ENCODE measurements at places on chromosomes 2 and 18.

- peak; percentile 93 for DNase-seq
Measured at GRCh38 chr18:9737472-9738121, 29.5 kb downstream of the RAB31 start.

GRCh38 chr2:10475221-10475722, 27.1 kb upstream of the ODC1 start:
- DNase-seq = no peak

DNA sequence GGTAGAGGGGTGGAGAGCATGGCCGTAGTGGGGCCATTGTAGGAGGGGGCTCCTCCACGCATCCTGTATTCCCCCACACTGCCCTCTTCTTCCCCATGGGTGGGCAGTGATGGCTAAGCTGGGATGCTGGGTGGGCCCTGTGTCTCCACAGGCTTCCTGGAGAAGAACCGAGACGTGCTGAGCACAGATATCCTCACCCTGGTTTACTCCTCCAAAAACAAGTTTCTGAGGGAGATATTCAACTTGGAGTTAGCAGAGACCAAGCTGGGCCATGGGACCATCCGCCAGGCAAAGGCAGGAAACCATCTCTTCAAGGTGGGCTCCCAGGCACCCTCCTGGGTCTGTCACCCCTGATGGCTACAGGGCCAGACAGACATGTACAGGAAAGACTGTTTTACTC, 52.8 kb downstream of the MYO7B start:
- no peak for DNase-seq

DNA sequence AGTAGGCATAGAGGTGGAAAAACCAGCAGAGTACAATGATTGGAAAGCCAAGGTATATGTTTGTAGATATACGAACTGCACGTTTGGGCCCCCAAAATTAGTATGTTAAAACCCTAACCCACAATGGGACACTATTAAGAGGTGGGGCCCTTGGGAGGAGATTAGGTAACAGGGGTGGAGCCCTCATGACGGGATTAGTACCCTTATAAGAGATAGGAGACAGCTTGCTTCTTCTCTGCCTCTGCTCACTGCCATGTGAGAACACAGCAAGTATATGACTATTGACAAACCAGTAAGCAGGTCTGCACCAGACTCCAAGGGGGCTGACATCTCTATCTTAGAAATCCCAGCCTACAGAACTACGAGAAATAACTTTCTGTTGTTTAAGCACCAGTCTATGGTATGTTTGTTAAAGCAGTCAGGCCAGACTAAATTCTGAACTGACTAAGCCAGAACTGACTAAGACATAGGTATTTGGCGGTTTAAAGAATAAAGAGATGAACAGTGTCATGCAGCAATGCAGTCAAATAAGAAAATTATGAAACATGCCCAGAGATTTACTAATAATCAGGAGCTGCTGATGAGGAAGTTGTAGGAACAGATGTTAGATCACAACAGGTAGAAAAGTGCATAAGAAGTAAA, 182.9 kb downstream of the DYM start:
- DNase-seq = no peak

DNA sequence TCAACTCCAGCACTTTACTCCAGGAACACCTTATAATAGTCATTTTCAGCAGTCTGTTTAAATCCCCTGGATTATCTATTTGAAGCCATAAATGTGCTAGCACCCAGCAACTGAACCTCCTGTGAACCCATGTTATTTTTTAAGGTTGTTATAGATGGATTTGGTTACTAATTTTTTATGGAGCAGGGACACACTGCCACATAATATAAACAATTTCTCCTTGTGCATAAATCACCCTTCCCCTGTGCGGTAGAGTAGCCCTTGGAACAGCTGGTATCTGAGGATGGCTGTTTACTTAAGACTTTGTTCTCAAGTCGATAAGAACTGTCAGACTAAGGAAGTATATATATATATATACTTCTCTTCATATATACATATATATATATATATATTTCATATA, 367.4 kb downstream of the EPHA4 start:
- no peak for DNase-seq

- DNase-seq = no peak
Measured at GRCh38 chr2:100730290-100730868, 89.6 kb upstream of the NPAS2 start.

GRCh38 chr18:24683925-24684324, 223.5 kb downstream of the HRH4 start:
- no peak for DNase-seq

- no peak for DNase-seq
Measured at GRCh38 chr18:54769526-54770464, 58.5 kb upstream of the RAB27B start.

DNA sequence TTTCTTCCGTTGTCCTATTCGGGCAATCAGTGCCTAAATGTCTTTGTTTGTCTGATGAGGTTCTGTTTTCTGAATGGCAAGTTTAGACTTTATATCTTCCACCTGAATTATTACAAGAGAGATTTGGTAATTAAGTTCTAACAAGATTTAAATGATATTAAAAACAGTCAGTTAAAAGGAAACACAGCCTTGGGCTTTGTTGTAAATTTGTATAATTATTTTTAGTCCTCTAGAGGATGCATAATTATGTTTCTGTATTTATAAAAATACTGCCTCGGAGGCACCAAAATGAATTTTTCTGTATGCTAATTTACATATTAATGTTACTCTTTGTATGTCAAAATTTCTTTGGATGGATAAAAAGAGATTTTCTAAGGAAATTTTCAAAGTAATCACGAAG, 136.7 kb downstream of the CDCA7 start:
- no peak for DNase-seq

DNA sequence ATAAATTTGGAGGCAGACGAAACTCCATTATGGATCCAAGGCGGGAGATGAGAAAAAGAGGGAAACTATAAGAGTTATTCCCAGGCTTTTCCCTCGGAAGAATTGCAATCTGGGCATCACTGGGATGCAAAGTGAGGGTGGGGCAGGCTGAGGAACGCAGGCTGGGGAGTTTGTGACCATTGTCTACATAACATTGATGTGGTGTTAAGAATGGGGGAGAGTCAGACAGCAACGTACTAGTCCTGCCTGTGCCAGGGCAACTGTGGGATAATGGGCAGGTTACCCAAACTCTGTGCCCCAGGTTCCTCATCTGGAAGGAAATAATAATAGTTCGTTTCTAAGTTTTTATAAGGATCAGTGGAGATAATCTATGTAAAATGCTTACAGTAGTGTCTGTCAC, 84.4 kb upstream of the SIX2 start:
- DNase-seq = no peak

- DNase-seq = peak; percentile 51
Measured at GRCh38 chr2:17539611-17540092, 844 bp upstream of the VSNL1 start.

DNA sequence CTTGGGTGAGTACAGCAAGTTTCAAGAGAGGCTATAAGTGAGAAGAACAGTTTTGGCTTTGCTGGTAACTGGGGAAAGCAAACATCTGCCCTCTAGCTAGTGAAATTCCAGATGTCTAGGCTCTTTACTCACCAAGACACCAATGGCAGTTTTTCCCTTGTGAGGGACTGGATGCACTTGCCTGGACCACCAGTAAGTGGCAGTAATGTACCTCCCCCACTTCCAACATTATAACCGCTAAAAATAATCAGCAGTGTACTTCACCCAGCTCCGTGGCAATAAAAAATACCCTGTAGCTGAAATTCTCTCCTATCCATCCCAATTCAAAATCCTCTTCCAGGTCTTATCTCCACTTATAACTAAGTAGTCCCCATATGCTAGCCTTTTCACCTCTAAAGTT, 383.9 kb downstream of the ARHGAP15 start:
- peak; percentile 23 for DNase-seq

DNA sequence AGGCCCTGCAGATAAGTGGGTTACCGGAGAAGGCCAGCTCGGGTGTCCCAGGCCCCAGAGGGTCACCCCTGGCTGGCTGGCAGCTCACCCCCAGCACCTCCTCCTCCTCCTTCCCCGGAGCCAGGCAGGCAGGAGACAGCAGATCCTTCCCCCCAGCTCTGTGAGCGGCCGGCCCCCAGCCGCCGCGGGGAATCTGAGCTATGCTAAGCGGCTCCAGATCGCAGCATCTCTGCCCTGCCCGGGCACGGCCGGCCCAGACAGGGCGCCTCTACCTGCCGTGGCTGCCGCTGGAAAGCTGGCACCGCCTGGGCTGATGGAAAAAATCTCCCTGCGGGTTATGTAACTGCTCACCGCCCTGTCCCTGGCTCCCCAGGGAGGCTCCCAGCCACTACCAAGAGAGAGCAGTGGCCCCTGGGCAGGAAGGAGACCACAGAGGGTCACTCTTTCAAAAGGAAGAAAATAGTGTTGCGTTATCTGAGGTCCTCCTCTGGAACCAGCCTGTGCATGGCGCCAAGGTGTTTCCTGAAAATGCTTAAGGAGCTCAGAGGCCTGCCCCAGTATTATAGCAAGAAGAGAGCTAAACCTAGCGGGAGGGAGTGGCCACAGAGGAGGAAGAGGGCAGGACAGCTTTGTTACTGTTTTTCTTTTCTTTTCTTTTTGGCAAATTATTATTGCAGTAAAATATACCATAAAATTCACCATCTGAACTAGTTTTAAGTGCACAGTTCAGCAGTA, 179.0 kb downstream of the SMAD7 start:
- DNase-seq = no peak

DNA sequence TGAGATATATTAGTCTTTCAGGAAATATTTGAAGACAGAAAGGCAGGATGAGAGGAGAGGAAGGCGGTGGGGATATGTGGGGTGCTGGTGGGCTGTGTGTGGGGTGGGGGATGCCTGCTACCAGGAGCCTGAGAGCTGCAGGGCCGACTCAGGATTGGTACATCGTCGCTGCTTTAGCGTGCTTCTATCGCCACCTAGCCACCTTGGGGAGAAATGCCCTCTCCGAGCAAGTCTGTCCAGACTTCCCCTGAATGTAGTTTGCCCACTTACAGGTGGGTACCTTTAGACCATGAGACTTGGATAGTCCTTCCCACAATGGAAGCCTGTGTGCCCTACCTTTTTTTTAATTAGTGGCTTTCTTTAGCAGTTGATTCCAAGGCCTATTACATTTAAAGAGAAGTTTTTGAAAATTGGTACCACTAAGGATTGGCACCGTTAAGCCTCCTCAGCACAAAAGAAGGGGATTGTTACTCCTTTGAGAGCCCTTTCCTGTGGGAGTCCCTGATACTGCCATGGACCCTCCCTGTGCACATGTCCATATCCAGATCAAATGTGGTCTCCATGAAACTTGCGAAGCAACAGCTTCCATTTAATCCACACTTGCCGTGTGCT, 114.1 kb upstream of the NDUFV2 start:
- peak; percentile 80 for DNase-seq

DNA sequence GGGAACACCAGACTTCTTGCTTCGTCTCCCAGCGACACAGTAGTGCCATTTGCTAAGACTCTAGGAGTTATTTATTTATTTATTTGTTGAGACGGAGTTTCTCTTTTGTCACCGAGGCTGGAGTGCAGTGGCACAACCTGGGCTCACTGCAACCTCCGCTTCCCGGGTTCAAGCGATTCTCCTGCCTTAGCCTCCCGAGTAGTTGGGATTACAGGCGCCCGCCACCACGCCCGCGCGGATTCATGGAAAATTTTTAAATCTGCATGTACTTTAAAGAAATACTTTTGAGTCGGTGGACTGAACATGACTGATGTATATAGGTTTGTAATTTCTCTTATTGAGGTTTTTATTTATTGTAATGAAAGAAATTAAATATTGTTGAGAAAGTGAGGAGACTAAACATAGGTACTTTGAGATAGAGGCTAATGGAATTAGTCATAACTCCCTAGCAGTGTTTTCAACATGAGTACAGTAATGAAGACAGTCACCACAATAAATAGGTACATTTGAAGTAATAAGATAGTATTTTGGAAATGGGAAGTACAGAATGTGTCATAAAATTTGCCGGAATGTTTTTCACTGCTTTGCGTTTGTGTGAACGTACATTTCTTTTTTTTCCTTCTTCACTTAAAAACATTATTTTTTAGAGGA, 983 bp downstream of the MTX2 start:
- DNase-seq = no peak

- DNase-seq = no peak
Measured at GRCh38 chr18:64100116-64100922, 48.6 kb downstream of the LINC00305 start.

- no peak for DNase-seq
Measured at GRCh38 chr2:14633461-14634181, 1.1 kb downstream of the LRATD1 start.

GRCh38 chr2:95056461-95057459, 31.3 kb downstream of the MAL start:
- no peak for DNase-seq

GRCh38 chr2:203918839-203919238, 17.7 kb upstream of the ICOS start:
- DNase-seq = no peak

GRCh38 chr2:38192976-38193375, 117.0 kb upstream of the CYP1B1 start:
- no peak for DNase-seq

DNA sequence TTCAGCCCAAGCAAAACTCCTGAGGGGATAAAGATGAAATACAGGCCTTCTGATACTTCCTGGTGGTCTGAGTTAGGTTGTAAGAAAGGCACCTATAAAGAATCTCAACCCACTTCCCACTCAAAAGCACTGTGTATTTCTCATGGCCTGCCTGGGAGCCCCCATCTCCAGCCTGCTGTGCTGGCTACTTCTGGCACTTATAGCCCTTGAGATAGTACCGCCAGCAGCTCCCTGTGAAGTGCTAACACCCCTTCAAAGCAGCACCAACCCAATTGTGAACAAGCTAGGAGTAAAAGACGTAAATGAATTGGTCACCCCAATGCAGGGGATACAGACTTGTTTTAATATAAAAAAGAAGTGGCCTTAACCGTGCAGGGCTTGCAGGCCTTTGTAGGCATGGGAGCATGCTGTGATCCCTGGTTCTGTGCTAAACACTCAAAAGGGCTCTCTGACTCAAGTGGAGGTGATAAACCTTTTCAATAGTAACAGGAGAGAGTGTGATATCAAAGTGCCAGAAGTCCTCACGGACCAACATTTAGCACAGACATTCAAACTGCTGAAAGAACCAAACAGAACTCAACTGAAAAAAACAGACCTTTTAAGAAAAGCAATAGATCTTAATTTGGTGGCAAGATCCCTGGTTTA, 80.8 kb downstream of the RTN4 start:
- no peak for DNase-seq

DNA sequence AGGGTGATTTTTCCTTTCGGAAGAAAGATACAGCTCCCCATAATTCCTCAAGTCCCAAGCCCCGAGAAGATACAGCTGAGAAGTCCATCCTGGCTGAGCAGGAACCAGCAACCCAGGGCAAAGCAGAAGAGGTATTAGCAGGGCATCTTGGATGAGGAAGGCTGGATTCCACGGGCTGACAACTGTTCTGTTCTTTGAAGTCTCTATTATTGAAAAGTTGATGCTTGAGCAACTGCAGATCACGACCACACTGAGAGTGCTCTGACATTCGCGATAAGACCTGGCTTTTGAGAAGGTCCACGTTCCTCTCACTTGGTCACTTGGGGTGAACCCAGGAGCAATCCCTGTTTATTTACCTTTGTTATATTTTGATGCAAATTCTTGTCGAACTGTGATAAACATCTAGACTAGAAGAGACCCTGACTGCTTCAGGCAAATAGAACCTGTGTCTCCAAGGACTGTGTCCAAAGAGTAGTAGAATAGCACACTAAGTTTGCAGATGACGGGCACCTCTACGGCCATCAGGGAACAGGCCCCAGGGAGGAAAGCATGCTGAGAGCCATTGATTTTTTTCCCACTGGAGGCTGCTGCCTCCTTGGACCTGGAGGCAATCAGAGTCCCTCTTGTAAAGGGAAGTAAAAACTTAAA, 133.1 kb downstream of the ARL4C start:
- no peak for DNase-seq

- DNase-seq = no peak
Measured at GRCh38 chr2:152618193-152618564, 99.1 kb downstream of the PRPF40A start.

GRCh38 chr18:49301608-49302007, 158.8 kb downstream of the DYM start:
- no peak for DNase-seq
